Activated CD8-positive, alpha-beta memory T cell treated with anti-CD3 and anti-CD28 coated beads for 4 hours (primary cell): ENCODE measurements at places on chromosomes 5 and 9.

DNA sequence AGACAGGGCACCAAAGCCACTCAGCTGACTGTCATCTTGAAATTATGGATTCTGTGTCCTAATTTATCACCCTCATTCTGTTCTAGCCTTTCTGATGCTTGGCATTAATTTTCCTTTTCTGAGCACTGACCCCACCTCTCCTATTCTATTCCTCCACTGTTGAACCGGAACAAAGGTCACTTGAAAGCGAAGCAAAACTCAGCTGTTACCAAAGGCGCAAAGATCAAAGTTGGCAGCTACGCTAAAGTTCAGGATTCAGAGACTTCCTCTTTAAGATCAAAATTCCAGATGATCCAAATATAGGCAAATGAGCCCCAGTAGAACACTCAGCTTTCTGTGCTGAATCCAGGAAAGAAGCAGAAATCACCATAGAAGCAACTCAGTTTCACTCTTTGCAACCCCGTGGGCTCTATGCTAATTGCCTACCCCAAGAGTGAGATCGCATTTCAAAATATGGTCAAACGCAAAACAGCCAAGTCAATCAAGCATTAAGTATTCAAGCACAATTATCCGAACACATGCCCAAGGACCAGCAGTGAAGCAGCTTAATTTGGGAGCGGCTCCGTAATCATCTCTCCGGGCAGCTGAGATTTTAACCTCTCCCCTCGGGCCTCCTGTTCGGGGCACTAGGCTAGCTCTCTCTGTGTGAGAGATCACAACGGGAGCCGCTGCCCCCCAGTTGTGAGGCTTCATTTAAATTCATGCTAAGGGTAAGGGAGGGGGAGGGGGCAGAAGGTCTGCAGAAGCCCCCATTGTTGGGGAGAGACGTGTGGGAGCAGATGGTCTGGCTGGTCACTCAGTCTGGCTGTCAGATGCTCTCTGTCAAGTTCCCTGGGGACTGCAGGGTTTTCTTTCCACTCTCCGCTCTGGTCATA, 288.6 kb downstream of the ELAVL2 start:
- no peak for DNase-seq

DNA sequence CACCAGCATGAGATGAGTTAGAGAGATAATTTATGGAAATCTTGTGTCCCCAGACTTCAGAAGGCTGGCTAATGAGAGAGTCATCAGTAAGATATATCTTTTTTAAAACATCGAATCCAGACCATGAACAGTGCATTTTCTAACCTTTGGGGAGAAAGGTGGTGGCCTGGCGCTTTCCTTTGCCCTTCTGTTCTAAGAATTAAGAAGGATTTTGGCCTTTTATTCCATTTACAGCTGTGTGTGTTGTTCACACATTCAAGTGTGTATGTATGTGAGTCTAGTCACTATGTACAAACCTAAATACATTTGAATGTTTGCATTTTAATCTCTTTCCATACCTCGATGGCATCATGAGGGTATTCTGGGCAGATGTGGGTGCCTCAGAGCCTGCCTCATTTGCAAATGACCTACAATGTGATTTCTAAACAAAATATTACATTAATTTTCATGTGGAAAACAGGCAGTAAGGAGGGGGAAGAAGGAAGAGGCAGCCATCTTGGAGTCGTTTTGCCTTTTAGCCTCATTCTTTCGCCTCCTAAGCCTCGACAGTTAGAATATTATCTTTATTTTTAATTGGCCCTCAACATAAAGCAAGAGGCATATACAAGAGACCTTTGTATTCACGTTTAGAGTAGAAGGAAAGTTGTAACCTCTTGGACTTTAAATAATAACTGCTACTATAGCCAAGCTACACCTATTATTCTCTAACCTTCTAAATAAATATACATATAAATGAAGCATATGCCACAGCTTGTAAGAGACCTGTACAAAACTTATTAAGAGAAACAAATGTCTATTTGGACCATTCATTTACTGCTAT, 125.3 kb upstream of the TMEM161B start:
- no peak for DNase-seq

DNA sequence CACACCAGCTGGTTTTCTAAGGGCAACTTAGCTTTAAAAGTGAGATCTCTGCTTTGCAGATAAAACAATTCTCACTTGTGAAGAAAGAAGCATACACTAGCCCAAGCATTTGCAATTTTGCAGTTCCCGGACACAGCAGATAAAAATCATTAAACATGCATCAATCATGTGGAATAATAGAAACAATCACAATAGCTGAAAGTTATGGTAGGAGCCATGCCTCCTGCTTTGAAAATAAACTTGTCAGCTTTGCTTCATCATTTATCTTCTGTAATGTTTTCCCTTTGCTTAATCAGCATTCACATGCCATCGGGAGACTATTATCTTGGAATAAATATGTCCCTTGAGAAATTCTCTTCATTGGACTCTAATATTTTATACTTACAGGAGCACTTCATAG, 60.3 kb upstream of the DAB2 start:
- no peak for DNase-seq

DNA sequence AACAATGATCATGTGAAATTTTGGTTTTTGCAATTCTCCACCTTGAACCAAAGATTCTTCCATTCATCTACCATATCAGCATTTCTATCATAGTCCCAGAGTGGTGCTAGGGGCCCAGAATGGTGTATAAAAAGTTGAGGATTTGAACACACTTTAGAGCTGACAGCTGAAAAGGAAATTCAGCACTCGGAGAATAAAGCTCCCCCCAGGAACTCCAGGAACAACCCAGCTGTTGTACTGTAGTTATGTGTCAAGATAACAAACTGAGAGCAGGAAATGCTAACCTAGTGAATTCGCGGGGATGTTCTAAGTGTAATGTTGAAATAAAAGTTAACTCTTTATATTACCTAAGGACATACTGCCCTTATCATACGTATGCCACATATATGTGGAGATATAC, 216.7 kb downstream of the NFIB start:
- DNase-seq: no peak

- DNase-seq: no peak
Observed at GRCh38 chr5:32249668-32250067, 63.1 kb downstream of the MTMR12 start.

GRCh38 chr9:134474055-134474370, 147.8 kb downstream of the RXRA start:
- DNase-seq: no peak

DNA sequence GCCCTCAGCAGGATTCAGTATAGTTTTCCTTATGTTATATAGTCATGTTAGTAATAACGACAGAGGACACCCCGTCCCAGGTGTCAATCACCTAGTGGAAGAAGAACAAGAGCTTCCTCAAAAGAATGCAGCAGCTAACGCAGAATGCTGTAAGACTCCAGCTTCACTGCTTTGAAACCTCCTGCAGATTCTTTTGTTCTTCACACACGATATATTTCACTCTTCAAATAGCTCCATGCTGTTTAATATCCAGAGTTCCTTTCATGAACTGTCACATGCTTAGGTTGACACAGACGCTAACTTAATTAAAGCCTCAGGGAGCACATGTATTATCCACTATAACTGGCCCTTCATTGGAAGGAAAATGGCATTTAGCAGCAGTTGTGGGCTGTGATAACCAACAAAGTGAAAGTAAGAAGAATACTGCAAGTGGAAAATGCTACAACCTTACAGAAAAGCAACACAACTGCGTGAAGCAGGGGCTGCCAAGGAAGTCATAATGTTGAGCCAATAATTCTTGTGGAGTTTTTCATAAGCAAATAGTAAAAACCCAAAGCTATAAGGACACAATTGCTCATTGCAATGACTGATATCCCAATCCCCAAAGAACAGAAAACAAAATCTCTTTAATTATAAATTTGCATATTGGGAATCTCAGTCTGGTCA, 387.5 kb downstream of the PLK2 start:
- no peak for DNase-seq

DNA sequence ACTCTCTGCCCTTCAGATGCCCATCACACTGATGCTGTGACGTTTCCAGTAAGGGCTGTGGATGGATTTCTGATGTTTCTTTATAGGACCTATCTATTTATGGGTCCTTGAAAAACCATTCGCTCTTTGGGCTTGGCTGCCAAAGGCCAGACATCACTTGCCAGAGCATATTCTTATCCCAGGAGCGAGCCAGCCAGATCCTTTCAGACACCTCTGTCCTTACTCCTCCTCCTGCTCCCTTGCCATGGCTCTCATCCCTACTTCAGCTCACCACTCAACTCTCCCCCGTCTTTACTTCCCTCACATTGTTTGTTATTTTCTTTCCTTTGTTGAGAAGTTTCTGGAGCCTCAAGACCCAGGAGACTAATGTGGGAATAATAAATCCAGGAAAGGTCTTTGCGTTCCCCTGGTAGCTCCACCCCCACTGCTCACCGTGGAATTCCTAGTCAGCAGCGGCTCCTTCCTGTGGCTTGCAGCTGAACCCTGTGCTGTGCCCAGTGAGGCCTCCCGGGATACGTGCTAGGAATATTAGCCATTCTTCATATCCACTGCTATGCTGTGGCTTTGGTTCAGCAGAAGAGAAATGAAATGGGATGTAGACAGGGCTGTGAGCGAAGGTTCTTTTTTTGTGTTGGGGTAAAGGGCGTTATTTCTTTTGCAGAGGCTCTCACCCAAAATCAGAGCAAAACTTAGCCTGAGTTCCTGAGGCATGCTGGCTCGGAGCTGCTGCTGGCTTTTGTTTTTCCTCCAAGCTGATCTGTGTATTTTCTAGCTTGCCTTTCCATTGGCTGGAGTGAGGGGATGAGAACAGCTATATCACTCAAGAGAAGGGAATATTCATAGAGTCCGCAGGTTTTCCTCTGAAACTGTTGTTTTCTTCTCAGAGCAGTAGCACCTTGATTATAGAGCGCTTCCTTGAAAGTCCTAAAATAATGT, 171.1 kb downstream of the SAXO1 start:
- no peak for DNase-seq

DNA sequence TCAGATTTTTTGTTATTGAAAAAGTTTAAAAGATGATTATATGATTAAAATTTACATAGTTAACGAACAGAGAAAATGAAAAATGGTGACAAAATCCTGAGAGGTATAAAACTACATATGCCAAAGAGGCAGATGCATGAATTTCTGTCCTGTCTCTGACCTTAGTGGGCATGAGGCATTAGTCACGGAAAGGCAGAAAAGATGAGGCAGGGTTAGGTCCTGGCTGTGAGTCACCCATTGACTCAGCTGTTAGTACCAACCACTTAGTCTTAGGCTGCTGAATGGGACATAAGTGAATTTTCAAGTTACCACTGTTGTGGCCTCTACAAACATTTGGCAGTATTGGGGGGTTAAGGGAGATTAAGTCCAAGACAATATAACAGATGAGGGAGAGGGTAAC, 33.1 kb downstream of the RASA1 start:
- peak; percentile 42 for DNase-seq

- no peak for DNase-seq
Observed at GRCh38 chr9:69577123-69577522, 95.0 kb downstream of the APBA1 start.

DNA sequence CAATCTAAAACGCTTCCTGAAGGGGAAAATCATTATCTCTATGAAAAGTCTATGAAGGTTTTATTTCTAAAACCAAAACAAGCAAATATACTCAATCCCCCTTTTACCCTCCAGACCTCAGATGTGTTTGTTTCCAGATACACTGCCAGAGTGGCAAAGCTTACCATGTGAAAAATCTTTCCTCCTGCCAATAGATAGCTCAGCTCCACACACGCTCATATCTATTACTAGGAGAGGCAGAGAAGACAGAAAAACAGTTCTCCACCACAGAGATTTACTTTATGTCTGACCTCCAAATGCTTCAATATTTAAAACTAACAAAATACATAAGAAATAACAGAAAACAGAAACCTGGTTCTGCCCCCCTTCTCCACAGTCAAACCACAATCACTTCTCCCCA, 7.0 kb downstream of the IRX2 start:
- no peak for DNase-seq

GRCh38 chr9:121294151-121294743, 26.3 kb downstream of the GSN start:
- DNase-seq: no peak

DNA sequence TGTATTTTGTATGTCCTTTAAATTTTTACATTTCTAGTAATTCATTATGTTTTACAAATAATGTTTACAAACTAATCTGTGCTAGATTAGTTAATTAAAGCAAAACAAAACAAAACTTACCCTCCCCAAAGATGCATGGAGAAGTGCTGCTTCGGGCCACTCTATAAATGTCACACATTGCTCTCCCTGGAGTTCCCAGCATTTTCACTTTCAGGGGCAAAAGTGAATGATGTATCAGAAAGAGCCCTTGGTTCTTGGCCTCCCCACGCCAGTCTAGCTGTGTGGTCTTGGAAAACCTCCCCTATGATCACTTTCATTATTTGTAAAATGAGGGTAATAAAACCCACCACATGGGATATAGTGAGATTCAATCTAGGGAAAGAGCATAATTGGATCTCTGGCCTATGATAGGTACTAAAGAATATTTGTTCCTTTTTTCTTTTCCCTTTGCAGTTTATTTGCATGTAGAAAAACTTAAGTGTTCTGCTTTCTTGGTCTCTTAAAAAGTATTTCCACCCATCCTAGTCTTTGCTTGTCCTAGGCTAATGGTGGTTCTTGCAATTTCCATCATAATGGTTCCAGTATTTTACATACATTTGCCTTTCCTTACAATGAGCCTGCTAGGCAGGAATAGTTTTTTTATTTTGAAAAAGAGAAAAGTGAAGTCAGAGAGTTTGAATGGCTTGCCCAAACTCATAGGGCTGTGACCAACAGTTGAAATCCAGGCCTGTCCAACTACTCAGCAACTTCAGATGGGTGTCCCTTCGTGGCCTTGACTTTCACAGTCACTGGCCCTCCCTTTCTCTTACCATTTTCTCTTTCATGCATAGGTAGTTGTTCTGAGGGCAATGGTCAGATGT, 184.5 kb upstream of the KLF4 start:
- DNase-seq: no peak

GRCh38 chr5:151264113-151264512, 11.1 kb downstream of the GM2A start:
- DNase-seq: no peak

DNA sequence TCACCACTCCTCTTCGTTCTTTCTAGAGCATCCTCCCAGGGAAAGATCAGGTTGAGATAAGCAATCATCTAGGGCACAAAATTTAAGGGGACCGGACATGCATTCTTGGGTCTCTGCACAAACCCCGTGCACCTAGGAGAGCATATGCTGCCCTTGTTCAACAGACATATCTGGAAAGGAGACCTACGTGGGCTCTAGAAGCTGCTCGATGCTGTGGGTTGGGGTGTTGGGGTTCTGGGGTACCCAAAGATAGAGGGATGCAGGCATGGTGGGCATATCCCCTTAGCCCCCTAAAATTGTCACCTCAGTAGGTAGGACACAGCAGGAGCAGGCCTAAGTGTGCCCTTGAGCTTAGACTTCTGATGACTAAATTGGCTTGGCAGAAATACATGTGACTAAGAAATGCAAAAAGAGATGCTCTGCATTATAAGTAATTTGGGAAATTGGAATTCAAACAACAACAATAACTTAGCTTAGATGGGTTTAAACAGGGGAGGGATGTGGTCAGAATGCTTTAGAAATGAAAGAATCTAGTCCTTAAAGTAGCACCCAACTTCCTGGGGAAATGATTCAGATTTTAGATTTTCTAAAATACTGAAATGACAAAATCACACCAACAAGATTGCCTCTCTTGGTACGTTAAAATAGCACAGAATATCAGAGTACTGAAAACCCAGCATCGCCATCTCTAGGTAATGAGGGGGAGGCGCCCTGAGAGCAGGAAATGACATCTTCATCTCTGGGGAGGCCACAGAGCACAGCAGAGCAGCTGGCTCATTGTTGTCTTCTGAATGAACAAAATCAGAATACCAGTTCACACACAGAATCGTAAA, 172.3 kb downstream of the GNA14 start:
- DNase-seq: no peak

GRCh38 chr5:56279979-56280378, 46.8 kb upstream of the ANKRD55 start:
- DNase-seq: no peak

GRCh38 chr9:74006935-74007334, 490.2 kb upstream of the RORB start:
- no peak for DNase-seq
